Stimulated activated CD8-positive, alpha-beta memory T cell treated with anti-CD3 and anti-CD28 coated beads, Interleukin-4, amount 100 ng/mL, for 1 hour (primary cell): ENCODE measurements at places on chromosomes 4 and X.

- DNase-seq: no peak
These were observed 12.1 kb upstream of the TAPT1 start for GRCh38 chr4:16238327-16238726.

- no peak for DNase-seq
These were observed 643.6 kb downstream of the PDHA2 start for GRCh38 chr4:96483308-96484030.

DNA sequence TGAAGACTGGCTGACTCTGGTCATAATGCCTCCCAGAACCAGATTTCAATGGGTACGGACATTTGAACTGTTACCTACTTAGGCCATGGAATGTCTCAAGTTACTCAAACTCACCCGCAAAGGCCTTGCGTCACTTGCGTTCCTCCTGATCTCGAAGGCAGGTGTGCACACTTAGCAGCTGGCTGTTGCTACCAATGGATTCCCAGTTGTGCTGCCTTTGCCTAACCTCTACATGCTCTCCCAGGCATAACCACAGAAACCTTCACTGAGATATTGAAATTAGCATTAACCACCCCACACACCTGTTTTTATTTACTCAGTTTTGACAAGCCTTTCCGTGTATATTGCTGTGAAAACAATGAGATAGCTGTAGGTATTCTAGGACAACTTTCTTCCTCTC lies 2.8 kb downstream of the ERVMER34-1 start:
- DNase-seq: no peak

GRCh38 chr4:153485860-153486259 lies 19.7 kb downstream of the TMEM131L start:
- no peak for DNase-seq

GRCh38 chrX:71095033-71095432 lies 618 bp upstream of the FOXO4 start:
- DNase-seq: no peak

DNA sequence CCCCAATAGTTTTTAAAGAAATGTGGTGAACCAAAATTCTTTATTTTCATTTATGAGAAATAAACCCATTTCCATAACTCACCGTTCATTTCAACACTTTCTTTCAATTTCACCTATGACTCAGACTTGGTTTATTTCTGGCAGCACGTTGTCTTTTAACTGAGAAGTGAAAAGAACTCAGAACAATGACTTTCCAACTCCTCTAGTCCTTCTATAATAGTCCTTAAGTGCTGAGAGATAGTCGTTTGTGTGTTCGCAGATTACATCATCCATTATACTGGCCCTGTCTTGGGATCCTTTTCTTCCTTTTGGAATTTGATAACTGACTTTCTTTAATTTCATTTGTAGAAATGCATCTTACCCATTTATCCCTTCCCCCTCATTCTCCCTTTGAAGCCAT lies 113.6 kb downstream of the GLUD2 start:
- DNase-seq: no peak

DNA sequence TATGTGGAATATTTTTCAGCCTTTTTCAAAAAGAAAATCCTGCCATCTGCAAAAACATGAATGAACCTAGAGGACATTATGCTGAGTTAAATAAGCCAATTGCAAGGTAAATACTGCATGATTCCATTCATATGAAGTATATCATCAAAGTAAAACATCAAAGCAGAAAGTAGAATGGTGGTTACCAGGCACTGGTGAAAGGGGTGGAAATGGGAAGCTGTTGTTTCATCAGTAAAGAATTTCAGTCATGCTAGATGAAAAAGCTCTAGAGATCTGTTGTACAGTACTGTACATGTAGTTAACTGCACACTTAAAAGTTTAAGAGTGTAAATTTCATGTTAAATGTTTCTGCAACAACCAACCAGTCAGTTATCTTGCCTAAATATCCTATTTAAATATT lies 196.8 kb upstream of the ADGRL3 start:
- no peak for DNase-seq

- no peak for DNase-seq
These were observed 455 bp upstream of the ABCB7 start for GRCh38 chrX:75156531-75156945.

GRCh38 chrX:8189096-8189830 lies 18.2 kb upstream of the VCX2 start:
- no peak for DNase-seq

DNA sequence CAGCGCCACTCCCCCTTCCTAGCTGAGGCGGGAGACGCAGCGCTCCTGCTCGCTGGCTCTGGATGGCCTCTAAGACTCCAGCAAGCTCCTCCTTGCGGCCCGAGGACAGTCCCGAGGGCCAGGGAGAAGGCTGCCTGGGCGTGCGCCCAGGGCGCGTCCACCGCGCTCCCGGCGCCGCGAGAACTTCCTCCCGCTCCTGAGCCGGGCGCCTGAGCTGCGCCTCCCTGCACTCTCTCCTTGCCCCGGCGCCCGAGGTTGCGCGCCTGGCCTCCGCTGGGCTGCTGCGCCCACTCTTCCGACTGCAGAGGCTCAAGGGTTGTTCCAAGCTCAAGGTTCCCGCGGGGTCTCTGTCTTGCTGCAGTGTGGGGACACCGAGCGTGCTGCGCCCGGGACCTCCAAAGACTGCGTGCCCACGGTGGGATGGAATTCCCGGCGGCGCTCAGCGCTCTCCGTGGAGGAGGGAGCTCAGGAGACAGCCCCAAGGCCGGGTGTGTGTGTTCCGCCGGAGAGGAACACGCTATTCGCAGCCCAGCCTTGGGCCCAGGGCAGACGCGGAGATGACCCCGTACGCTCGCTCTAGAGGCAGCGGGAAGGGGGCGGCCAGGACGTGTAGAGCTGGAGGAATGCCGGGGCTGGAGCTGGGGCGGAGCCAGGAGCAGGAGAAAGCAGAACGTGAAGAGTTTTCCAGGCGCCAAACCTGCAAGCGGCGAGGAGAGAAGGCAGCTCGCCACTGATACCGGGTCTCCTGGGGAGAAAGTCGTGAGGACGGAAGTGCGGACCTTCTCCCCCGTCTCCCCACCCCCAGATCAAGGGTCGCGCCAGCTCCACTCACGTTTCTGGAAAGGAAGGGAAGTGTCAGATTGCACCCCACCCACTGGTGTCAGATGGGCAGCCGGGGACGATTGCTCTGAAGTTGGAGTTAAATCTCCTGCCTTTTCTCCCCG lies at the start of gene ARHGAP6:
ARHGAP6 (minus strand) TSS at position 753 of the 944 bp plus-strand sequence. CDS start 1,092 bp downstream, outside the sequence.
- no peak for DNase-seq

DNA sequence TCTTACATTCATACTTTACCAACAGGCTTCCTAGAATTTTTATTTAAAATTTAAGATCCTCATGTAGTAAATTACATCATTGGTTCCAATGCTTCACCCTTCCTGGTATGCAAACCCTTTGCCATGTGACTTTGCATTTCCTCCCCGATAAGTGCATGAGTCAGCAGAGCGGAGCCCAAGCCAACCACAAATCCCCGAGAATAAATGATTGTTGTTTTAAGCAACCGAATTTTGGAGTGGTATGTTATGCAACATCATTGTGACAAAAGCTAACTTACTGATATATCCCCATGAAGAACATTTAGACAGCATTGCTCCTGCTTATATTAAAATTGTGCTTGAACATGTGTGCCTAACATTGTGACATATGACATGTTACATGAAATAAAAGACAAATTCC lies 199.4 kb upstream of the DDX53 start:
- DNase-seq: no peak

DNA sequence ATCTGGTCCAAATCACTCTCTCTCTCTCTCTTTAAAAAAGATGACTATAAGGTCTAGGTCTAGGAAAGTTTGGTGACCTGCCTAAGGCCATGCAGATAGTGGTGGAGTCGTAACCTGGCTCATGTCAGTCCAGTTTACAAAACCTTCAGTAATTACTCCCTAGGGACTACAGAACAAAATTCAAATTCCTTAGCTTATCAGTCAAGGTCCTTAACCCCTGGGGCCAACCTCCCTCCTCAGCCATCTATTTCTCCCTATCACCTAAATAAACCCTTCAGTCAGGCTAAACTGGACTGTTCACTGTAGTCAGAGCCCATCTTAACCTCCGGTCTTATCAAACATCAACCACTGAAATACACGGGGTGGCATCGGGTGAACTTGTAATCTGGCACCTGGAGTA lies 68.9 kb downstream of the MAP3K15 start:
- no peak for DNase-seq

DNA sequence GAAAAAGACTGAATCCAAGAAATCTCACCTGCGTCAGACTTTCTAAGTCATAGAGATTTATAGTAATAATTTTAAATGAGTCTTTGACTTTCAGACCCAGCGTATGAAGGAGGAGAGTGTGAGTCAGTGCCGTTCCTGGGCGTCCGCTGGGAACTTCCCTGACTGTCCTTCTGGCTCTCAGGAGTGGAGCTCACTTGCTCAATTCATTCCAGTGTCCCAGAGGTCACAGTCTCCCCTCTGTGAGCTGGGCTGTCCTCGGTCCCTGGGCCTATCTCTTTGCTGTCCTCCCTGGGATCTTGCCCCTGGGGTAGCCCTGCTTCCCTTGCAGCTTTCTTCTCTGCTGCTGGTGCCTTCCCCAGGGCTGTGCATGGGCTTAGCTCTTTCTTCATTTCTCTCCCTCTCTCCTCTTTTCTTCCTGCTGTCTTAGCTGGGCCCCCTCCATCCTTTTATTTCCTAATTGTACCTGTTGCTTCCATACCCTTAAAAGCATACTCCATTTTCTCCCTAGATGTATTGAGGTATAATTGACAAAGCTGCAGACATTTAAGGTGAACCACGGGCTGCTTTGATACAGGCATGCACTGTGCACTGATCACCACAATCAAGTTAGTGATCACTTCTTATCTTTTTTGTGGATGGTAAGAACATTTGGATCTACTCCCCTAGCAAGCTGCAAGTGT lies 11.6 kb downstream of the SORBS2 start:
- DNase-seq: no peak

- no peak for DNase-seq
These were observed 534.9 kb upstream of the FMR1 start for GRCh38 chrX:147376601-147377422.

DNA sequence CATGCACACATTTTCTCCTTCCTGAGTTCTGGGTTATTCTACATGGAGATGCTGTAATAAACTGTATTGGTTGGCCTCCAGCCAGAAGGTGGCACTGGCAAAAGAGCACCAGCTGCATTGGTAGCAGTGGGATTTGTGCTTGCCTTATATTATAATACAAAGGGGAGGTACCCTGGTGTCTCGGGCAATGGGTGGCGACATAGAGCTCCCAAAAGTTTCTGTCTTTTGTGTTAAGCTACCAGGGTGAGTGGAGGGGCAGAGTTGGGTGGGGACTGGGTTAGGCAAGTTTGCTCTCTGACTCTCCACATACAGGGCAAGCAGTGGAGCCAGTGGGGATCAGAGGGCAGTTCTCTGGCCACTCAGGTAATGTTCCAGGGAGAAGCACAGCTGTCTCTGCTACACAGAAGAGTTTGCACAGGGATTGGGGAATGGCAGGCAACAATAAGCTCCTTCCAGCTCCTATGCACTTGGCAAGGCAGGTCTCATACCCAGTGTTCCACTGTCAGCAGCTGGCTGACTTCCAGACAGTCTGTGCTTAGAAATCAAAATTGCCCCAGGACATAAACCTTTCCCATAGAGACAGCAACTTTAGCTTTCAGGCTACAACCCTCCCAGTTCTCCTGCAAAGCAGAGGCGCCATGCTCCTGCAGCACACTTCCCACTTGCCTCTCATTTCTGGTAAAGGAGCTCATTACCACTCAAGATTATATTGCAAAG lies 463.9 kb upstream of the PCDH7 start:
- DNase-seq: no peak

- DNase-seq: no peak
These were observed 129.7 kb downstream of the PPA2 start for GRCh38 chr4:105344141-105344540.

- DNase-seq: no peak
These were observed 72.8 kb downstream of the DHX15 start for GRCh38 chr4:24511371-24512063.

DNA sequence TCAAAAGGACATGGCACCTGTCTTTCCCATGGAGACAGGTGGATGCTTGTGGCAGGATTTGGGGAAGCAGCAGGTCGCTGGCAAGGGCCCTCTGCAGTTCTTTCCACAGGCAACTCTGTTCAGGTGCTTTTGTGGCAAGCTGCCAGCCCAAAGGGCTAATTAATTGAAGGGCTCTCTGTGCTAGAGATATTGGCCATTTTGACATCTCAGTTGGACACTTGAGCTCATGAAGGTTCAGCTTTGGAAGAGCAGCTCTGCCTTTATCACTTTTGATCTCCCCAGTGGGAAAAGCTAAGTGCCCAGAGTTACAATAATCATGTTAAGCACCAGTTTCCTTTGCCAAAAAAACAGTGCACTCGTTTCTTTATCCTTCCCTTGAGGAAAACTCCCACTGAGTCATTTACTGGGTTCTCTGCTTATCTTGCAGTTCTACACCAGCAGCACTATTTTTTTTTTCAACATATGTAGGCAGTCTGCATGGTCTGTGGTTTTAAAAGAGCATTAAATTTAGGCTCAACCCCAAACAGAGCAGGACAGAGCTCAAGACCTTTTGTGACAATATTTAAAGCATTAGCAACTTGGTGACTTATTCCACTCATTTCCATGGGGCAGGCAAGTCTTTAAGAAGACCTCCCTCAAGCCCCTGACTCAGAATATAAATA lies 336.4 kb upstream of the RASGEF1B start:
- DNase-seq: no peak

- DNase-seq: peak; percentile 71
These were observed at the start of gene DKC1 for GRCh38 chrX:154762537-154763296. Gene DKC1 (plus strand): TSS chrX:154762864. CDS start chrX:154762966, 102 bp downstream.

GRCh38 chrX:31333165-31333831 lies 261.5 kb upstream of the FTHL17 start:
- DNase-seq: no peak

DNA sequence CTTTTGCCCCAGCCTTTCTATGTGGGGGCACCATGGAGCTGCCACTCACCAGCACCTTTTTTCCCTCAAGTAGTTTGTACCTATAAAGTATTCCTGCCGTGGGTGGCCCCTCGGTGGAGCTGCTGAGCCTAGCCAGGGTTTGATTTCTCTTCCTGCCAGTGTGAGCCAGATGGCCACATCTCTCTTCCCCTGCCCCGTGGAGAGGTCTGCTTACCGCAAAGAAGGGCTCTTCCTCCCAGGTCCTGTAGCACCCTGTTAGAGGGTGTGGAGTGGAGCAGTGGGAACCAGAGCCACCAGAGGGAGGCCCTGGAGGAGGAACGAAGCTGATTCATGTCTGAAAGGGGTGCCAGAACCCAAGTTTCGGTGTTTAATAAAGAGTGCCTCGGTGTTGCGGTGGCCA lies 95.4 kb downstream of the PTTG2 start:
- no peak for DNase-seq

DNA sequence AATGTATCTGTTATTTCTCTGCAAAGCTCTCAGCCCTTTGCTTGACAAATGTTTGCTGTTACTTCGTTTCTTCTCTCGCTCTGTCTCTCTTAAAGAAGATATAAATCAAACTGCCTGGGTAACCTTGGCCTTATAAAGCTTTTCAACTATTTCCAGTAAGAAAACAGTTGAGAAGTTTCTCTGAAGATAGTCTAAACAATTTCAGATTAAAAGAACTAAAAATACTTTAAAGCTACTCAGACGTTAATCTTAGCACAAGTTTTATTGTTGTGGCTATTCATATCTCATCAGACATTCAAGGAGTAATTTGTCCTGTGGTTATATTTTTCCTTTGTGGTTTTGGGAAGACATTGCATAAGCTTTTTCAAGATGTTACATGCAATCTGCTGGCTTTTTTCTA lies 22.6 kb downstream of the HOPX start:
- no peak for DNase-seq
